ENCODE measurements at places on chromosomes 7 and 10.

- DNase-seq: no peak
Measured at GRCh38 chr7:127460077-127460476, 67.6 kb upstream of the ZNF800 start.

- no peak for DNase-seq
Measured at GRCh38 chr7:36127075-36127740, 25.8 kb upstream of the EEPD1 start.

- DNase-seq: no peak
Measured at GRCh38 chr10:66822801-66823200, 103.0 kb upstream of the LRRTM3 start.

DNA sequence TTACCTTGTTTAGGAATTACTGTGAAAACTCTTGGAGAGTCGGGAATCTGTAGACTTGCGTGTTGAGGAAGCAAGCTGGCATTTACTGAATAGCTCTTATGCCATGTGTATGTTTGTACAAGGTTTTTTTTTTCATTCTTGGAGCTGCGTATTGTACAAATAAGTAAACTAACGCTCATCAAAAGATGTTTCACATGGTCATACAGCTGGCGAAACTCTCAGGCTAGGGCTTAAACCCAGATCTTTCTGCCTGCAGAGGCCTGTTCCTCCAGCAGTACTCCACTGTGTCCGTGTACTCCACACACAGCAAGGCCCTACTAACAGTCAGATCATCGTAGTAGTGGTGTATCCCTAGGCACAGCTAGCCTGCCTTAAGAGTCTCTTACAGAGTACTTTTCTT is 7.4 kb downstream of the EDRF1 start:
- no peak for DNase-seq

- no peak for DNase-seq
Measured at GRCh38 chr7:75616421-75617167, 122.1 kb downstream of the HIP1 start.

DNA sequence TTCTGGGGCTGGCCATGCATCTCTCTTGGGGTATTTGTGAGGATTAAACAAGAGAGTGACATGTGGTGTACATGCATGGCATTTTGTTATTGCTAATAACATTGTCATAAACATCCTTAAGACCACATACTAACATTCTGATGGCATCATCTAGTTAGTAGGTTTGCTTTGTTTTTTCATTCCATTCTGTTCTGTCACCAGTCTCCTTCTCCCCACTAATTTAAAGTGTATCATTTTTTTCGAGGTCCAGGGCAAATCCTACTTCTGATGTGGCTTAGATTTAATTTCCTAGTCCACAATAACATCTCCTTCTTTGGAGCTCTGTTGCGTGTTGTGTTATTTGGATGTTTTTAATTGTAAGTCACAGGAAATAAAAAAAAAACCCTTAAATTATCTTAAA is 248.1 kb downstream of the LRMDA start:
- no peak for DNase-seq

GRCh38 chr10:97836446-97836845 is 13.2 kb upstream of the GOLGA7B start:
- DNase-seq: no peak

- DNase-seq: no peak
Measured at GRCh38 chr10:70302292-70302691, 18.5 kb upstream of the NPFFR1 start.

Data from stimulated activated CD8-positive, alpha-beta memory T cell treated with anti-CD3 and anti-CD28 coated beads, Interleukin-15, amount 100 ng/mL, for 48 hours (primary cell).